ENCODE measurements at places on chromosomes 2 and 18. TPM values are rescaled to one million over a fixed set of nuclear protein-coding genes. Genes with fewer than 3 reads are reported as not detected.

LOXHD1 gene
- not detected for total RNA-seq

RAB3GAP1 gene
- total RNA-seq: 20.3 TPM

WNT6 gene
- total RNA-seq: not detected

UGT1A8 gene
- not detected for total RNA-seq

CCNT2 gene
- total RNA-seq: 9.5 TPM

DPYSL5 gene
- total RNA-seq: 0.16 TPM

PSMA8 gene
- not detected for total RNA-seq

FRZB gene
- total RNA-seq: 0.38 TPM

NR4A2 gene
- 0.25 TPM for total RNA-seq

ETAA1 gene
- total RNA-seq: 7.0 TPM

COL4A3 gene
- under 0.01 TPM for total RNA-seq
